T-helper 9 cell (primary cell): ENCODE measurements at places on chromosomes 2 and 18.

DNA sequence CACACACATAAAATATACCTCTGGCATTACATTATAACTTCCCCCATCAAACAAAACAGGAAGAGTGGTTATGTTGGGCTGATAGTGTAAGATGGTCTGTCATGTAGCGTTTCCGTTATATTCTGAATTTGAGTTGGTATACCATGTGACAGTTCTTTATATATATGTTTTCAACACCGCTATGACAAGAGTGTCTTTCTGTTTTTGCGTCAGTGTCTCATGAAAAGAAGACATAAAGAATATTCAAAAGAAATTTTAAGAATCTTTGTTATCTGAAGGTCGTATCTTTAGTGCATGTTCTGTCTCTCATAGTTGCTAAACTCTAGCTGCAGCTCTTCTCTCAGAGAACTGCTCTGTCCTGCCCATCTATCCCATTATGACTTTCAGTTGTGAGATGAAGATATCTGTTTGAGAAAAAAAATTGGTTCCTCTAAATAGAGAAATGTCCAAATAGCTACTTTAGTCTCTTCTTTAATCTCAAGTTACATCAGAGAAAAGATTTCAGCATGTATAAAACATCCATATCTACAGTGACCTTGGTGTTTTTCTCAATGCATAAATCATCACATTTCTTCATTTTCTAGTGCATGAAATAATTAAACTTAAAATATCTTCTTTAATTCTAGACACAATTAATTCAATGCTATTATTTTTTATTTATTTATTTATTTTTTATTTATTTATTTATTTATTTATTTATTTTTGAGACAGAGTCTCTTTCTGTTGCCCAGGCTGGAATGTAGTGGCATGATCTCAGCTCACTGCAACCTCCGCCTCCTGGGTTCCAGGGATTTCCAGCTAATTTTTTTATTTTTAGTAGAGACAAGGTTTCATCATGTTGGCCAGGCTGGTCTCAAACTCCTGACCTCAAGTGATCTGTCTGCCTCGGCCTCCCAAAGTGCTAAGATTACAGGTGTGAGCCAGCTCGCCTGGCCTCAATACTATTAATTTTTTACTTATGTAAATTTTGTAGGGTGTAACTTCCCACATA lies 24.3 kb upstream of the PSME4 start:
- DNase-seq: no peak

GRCh38 chr2:239727182-239727775 lies 297.9 kb downstream of the NDUFA10 start:
- no peak for DNase-seq

DNA sequence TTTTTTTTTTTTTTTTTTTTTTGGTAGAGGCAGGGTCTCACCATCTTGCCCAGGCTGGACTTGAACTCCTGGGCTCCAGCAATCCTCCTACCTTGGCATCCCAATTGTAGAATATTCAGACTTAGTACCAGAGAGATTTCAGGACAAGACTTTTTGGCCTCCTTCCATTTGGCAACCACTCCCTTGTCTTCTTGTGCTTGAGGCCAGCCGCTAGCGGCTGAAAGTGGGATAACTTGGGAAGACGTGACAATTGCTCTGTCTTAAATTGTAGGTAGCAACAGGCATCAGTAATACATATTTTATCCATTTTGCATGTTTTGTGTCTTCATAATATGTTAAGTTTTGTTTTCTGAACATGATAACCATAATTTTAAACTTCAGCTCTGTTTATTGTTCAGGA lies 53.3 kb upstream of the TTN start:
- no peak for DNase-seq

GRCh38 chr2:209960676-209961630 lies 41.5 kb upstream of the RPE start:
- peak; percentile 1 for DNase-seq

DNA sequence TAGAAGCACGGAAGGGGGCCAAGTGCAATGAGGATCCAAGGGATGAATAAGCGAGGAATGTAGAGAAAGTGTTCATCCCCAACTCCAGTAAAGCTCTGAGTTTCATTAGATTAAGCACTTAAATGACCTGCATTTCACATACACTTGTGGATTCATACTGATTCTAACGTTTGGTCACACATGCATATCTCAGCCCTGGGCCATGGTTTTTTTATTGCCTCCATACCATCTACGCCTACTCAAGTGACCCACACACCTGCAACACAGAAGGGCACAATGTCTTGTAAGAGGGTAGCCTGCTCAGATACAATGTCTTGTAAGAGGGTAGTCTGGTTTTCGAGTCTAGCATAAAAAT lies 566 bp upstream of the MRPS5 start:
- no peak for DNase-seq

GRCh38 chr2:192411755-192412154 lies 217.0 kb upstream of the TMEFF2 start:
- no peak for DNase-seq

GRCh38 chr2:157075924-157076323 lies 181.6 kb upstream of the GALNT5 start:
- no peak for DNase-seq

DNA sequence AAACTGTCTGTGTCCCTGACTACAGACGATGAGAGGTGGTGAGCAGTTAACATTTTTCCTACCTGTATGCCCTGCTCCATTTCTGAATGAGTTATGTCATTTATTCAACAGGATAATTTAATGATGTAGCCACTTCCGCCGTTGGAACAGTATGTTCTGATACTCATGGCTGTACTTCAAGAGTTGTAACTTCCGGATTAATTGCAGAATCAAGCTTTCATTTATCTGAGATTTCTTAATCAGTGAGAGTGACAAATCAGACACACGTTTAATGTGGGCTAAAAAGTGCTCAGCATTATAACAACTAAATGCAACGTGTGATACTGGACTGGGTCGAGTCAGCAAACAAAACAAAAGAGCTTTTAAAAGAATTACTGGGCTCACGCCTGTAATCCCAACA lies 107.7 kb downstream of the KCTD1 start:
- DNase-seq: no peak

GRCh38 chr2:233131936-233132720 lies 72.0 kb downstream of the INPP5D start:
- DNase-seq: no peak

DNA sequence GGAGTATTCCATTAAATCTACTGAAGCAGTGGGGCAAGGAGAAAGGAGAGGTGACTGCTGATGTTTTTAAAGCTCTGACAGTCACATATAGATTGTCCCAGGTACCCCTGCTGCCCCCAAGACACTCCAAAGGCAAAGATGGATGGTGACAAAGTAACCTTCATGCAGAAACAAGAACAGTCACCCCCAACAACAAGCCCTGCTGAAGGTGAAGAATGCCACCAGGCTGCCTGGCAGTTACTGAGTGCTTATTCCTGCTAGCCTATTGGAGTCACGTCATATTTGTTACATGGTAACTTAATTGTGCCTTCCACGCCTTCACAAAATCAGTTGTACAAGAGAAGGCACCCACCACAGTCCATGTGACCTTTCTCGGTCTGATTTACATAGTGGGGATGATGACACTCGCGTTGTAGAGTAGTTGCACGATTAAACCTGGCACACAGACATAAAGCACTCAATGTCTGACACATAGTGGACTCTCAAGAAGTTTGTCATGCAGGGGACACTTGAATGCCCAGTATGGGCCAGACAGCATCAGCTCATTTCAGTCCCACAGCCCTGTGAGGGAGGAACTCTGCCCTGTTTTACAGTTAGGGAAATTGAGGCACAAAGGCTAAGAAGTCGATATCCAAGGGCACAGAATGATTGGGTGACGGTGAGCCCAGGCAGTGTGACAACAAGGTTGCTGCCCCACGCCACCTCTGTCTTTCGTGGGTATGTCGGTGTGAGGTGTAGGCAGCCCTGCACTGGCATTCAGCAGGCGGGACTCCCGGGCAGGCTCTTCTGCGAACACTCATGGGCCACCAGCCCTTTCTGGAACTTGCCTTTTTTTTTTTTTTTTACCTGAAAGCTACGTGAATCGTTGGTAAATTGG lies 62.7 kb downstream of the ZCCHC2 start:
- DNase-seq: no peak

GRCh38 chr2:223306371-223306770 lies 254.4 kb downstream of the KCNE4 start:
- no peak for DNase-seq

GRCh38 chr2:141329964-141330363 lies 800.9 kb downstream of the LRP1B start:
- DNase-seq: no peak

GRCh38 chr18:74512321-74513053 lies 16.3 kb downstream of the CNDP2 start:
- no peak for DNase-seq

- no peak for DNase-seq
Measured at GRCh38 chr2:100756704-100757103, 63.2 kb upstream of the NPAS2 start.

GRCh38 chr2:187548656-187549055 lies 5.6 kb downstream of the TFPI start:
- DNase-seq: no peak

- no peak for DNase-seq
Measured at GRCh38 chr2:234355021-234355720, 141.7 kb downstream of the ARL4C start.

GRCh38 chr18:71371951-71372605 lies 1083.2 kb downstream of the SOCS6 start:
- no peak for DNase-seq

DNA sequence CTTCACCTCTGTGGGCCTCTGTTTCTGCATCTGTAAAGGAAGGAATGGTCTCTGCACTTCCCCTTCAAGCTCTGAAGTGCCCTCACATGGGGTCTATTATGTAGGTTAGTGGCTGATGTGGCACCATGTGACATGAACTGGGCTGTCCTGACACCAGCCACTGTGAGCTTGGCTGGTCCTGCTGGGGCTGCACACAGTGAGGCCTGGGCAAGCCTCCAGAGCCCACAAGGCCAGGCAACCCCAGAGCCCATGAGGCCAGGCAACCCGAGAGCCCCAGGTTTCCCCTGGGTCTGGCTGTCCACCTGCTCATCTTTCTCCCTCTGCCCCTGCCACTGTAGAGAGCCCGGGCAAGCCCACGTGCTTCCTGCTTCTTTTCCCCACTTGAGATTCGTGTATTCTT lies 150.1 kb upstream of the SMAD2 start:
- DNase-seq: no peak

- no peak for DNase-seq
Measured at GRCh38 chr18:52577795-52578194, 237.8 kb downstream of the DCC start.

DNA sequence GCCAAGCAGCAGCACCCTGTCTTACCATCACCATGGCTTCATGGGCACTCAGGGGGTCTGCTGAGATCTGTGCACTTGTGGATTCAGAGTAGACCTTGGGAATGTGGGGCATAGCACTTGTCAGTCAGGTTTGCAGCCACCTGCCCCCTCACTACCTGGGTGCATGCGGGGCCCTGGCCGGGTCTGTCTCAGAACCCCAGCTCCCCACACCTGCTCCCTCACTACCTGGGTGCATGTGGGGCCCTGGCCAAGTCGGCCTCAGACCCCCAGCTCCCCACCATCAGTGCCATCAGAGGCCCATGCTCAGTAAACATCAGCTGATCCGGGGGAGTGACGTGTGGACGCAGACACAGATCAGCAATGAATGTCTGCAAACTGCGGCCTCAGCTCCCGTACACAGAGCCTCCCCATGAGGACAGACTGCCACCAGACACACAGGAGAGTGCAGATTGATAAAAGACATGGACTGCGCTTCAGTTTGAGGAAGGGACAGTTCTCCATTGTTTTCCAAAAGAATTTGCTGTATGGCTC lies 205.1 kb downstream of the GLI2 start:
- DNase-seq: no peak

- no peak for DNase-seq
Measured at GRCh38 chr2:230052299-230052698, 16.4 kb downstream of the SLC16A14 start.

DNA sequence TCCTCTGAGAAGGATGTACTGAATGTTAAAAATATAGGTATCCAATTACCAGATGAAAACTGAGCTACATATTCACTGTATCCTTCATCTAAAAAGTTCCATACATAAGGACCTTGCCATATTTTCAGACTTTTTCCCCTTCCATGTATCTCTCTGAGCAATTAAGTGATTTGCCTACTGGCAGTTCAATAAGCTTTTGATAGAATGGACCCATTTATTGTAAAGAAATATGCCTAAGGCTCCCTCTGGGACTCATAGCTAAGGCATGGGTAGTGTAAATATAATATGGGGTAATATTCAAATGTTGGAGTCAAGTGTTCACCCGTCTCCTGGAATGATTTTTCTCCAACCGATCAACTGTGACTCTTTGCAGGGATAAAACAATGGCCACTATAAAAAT lies 135.4 kb upstream of the FSHR start:
- no peak for DNase-seq

DNA sequence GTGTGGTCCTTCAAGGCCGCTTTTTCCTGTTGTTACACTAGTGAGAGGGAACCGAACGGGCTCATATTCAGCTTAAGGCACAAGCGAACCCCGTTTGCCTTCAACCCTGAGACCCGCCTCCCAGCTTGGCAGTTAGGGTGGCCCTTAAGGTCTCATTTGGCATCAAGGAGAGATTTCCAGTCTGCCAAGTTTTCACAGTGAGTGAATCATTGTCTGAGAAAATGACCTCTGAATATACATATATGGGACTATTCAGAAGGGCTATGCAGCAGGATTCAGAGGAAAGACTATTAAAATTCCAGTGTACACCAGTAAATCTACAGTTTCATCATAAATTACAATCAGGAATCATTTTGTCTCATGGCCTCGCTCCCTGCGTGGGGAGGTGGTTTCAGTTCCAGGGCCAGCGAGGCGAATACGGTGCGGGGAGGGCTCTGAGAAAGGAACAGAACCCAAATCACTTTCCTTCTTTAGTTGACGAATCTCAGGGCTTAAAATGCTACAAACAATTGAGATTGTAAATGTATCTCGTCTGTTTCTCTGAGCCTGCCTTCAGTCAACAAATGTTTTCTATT lies 231.4 kb downstream of the FAM210A start:
- no peak for DNase-seq

DNA sequence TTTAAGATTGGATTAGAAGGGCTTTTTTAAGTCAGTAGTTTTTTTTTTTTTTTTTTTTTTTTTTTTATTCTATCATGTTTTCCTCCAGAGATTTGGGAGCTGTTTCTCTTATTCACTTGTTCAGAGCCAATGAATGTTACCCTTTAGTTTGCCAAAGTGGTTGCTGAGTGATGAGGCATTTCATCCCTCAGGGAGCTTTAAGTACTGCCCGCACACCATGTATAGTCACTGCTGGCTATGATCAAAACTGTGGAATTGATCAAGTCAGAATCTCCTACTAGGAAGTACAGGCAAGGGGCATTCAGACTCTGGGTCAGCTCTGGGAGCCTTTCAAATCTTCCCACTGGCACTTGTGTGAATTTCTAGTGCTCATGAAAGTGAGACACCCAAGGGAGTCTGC lies 201.6 kb downstream of the IKZF2 start:
- DNase-seq: no peak

GRCh38 chr2:106189325-106189724 lies 4.8 kb downstream of the UXS1 start:
- DNase-seq: no peak

- DNase-seq: no peak
Measured at GRCh38 chr2:14759082-14759481, 126.6 kb downstream of the LRATD1 start.

DNA sequence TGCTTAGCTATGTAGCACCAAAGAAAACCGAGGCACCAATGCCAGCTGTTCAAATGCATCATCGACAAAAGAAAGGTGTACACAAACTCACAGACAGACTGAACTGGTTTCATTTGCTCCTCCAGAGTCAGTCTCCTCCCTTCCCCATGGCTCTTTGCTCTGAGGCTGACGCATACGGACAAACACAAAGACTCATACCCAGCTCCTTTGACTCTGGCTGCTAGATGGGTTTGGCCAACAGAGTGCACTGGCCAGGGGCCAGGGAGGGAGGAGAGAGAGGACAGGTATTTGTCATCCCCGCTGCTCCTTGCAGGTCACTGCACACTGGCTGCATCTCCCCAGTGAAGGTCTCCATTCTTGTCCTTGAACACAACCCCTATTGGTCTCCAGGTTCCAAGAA lies 40.7 kb downstream of the DNER start:
- no peak for DNase-seq
